ENCODE measurements at places on chromosomes 12 and 14.

GRCh38 chr12:55899082-55899481, 28.6 kb downstream of the PYM1 start:
- DNase-seq = no peak

DNA sequence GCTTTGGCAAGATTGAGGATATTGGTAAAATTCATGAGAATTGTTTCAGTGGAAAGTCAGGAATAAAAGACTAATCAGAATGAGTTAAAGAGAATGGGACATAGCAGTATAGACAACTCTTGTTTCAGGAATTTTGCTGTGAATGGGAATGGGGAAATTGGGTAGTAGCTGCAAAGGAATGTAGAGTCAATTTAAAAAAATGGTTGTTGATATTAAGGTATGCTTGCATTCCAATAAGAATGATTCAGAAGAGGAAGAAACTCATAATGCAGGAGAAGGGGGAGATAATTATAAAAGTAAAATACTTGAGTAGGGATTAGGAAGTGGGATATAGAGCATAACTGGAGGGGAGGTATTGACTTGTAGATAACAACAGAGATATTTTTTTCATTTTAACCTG, 40.7 kb downstream of the MNAT1 start:
- DNase-seq = peak; percentile 59

DNA sequence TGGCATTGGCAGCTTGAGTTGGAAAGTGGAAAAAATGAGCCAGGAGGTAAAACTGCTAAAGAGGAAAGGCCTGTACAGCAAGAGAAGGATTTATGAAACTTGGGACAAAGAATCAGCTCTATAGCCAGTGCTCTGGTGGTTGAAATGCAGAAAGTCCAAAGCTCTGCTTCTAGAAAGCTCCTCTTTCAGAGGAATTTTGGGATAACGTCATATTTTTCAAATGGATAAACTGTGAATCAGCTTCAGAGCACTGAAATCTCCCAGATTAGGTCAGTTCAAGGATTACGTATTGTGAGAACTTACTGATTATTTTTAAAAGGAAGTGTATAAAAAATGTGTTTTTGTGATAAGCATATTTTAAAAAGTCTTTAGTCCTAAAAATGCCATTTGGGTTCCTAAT, 203.1 kb upstream of the CNOT2 start:
- DNase-seq = no peak

DNA sequence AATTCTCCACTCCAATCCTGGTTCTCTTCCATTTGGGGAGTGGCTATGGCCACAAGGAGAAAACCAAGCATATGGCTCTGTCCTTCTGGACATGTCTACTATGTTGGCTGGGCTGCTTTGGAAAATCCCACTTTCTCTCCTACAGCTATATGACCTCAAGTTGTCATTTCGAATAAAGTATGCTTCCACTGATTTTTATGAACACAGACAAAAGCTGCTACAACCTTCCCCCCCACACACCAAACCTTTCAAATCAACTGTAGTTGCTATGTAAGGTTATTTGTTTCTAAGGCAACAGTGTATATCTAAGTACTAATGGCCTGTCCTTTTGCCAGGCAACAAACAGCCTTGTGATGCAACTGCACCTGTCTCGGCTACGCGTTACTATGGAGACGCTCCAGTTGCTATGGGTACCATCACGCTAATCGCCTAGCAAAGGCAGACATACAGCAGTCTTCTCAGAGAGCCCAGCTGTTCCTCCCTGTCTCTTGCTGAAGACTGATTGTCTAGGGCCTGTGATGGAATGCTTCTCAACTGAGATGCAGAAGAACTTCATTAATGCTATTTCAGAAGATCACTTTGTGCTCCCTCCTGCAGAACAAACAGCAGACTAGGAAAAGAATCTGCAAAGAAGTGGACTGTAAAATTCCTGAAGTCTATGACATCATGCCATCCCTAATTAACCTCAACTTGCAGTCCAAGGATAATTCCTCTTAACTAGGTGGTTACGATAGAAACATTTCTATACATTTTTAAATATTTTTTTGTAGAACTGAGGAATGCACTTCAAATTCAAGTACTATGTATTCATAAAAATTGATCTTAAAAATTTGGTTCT, 67.6 kb downstream of the FOXN3 start:
- DNase-seq = no peak

DNA sequence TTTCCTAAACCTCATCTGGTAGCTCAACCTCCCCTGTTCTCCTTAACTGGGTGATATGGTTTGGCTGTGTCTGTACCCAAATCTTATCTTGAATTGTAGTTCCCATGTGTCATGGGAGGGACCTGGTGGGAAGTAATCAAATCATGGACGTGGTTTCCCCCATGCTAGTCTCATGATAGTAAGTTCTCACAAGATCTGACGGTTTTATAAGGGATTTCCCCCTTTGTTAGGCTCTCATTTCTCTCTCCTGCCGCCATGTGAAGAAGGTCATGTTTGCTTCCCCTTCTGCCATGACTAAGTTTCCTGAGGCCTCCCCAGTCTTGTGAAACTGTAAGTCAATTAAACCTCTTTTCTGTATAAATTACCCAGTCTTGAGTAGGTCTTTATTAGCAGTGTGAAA, 19.5 kb downstream of the COX16 start:
- DNase-seq = no peak

DNA sequence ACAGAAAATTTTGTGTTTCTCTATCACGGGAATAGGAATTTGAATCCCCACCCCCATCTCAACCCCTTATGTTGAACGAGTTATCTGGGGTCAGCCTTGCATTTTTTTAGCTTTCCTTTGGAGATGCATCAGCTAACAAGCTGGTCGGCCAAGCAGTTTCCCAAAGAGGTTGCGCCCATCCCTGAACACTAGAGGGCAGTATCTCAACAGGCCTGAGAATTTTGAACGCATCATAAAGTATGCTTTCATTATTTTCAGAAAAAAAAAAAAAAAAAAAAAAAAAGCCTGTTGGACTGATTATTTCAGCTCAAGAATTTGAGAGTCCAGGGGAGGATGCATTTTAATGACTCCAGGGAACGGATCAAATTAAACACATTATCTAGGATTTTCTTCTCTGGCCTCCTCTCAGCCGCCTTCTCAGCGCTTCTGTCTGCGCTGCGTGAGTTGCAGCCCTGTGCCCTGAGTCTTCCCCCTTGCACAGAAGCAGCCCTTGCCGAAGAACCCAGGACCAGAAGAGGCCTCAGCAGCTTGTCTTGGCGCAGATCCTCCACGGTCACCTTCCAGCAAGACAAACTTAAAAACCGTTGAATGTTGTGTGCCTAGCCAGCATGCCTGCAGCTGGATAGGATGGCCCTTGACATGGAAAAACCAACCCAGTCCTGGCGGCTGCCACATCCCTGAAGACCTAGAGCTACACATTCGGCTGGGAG, 76.6 kb upstream of the GZMB start:
- DNase-seq = no peak

- DNase-seq = no peak
Observed at GRCh38 chr14:96827290-96827689, 30.1 kb downstream of the VRK1 start.

- DNase-seq = no peak
Observed at GRCh38 chr12:111274777-111275176, 94.1 kb downstream of the PHETA1 start.

- no peak for DNase-seq
Observed at GRCh38 chr14:70885343-70886022, 21.8 kb upstream of the PCNX1 start.

DNA sequence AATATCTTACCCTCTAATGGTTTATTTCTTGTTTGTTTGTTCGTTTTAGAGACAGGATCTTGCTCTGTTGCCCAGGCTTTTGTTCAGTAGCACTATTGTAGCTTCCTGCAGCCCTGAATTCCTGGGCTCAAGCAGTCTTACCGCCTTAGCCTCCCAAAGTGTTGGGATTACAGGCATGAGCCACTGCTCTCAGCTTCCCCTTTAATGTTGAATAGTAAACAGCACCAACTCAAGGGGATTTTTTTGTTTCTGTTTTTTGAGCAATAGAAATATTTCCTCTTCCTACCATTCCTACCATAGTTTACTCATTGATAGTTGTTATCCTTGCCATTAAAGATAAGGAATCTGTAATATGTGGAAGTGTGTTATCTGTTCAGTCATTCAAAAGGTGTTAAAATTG, 10.7 kb downstream of the ARID4A start:
- no peak for DNase-seq

GRCh38 chr14:52063052-52063462, 5.8 kb downstream of the NID2 start:
- no peak for DNase-seq

DNA sequence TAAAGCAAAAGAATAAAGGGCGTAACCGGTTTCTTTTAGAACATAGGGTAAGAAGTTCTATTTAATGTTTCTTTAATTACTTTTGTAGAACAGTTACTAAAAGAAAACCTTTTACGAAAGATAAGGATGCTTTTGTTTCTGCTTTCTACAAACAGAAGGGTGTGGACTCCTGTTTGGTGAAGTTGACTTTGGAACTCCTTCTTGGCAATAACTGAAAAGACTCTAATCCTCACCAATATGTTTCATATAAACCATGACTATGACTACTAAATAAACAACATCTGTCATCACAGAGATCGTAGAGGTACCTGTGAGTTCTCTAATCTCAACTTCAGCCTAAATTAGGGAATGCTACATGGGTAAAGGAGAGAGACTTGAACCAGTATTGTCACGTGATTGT, 210.8 kb upstream of the FLRT2 start:
- DNase-seq = no peak

GRCh38 chr14:96409701-96410100, 17.8 kb downstream of the AK7 start:
- no peak for DNase-seq

- no peak for DNase-seq
Observed at GRCh38 chr14:100054316-100055075, 10.7 kb upstream of the EVL start.

- DNase-seq = no peak
Observed at GRCh38 chr12:48106681-48107613, 1.1 kb upstream of the SENP1 start.

GRCh38 chr12:108616941-108617858, 16.5 kb downstream of the SELPLG start:
- DNase-seq = no peak

All from HS-27A (cell line).